PC-9 (cell line): ENCODE measurements at places on chromosomes 6 and 20. TPM values are rescaled to one million over a fixed set of nuclear protein-coding genes. Genes with fewer than 3 reads are reported as not detected.

- no peak for DNase-seq
Observed at GRCh38 chr20:56171087-56172012, 77.2 kb upstream of the MC3R start.

DNA sequence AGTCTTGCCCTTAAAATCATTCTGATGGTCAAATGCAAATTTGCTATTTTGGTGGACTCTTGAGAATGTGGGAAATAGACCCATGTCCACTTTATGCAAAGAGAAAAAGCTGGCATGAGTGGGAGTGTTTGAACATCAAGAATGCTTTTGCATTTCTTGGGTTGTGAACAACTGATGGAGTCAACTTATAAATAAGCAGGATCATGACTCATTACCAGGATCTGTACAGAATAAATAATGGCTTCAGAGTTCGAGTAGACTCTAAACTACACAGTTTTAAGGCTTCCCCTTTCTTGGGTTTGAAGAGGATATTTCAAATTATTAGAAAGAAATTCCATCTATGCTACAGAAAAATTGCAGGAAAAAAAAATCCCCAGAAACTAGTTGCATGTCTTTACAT, 195.5 kb downstream of the EYA4 start:
- no peak for DNase-seq

DNA sequence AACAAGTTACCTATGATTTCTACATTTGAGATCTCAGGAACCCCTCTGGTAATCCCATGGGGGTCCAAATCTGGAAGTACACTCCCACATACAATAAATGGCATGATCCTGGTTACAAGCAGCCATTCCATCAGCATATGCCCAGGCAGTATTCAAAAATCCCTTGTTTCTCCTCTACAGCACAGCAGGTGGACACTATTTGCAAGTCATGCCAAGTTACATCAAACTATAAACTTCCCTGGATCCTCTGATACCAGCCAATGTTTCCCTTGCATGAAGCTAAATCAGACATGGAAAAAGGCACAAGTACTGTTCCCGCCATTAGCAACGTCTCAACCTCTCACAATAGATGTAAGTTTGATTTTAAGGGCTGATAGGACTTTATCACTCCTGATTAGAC, 134.5 kb upstream of the PRSS16 start:
- no peak for DNase-seq

GRCh38 chr6:153842491-153842890, 196.5 kb upstream of the OPRM1 start:
- no peak for DNase-seq

DNA sequence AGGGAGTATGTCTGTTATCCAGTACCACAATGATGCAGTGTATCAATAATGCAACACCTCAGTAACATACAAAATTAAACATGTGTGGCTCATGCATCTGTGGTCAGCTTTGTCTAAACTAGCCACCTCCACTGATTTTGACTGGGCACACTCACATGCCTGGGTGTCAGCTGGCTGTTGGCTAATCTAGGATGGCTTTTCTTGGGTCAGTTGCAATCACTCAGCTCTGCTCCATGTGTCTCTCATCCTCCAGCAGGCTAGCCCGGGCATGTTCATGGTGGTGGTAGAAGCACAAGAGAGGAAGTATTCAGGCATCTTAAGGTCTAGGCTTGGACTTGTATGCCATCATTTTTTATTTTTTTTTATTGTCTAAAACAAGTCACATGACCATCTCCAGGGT, 59.3 kb upstream of the JAG1 start:
- no peak for DNase-seq

DNA sequence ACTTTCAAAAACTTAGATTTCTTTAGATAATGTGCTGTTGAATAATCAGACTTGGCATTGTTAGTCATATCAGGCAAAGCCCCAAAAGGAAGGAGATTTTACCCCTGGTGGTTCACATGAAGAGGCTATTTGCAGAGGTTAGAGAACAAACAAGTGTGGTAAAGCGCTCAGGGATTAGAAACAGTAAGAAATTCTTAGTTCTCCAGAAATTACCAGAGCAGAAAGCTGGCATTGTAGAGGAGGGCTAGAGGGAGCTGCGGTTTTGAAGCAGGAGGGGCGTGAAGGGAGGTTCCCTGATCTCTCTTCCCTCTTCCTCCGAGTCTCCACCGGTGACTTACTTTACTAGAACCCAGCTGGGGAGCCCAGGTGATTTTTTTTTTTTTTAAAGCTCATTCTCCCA, 10.2 kb downstream of the MYO6 start:
- no peak for DNase-seq

DNA sequence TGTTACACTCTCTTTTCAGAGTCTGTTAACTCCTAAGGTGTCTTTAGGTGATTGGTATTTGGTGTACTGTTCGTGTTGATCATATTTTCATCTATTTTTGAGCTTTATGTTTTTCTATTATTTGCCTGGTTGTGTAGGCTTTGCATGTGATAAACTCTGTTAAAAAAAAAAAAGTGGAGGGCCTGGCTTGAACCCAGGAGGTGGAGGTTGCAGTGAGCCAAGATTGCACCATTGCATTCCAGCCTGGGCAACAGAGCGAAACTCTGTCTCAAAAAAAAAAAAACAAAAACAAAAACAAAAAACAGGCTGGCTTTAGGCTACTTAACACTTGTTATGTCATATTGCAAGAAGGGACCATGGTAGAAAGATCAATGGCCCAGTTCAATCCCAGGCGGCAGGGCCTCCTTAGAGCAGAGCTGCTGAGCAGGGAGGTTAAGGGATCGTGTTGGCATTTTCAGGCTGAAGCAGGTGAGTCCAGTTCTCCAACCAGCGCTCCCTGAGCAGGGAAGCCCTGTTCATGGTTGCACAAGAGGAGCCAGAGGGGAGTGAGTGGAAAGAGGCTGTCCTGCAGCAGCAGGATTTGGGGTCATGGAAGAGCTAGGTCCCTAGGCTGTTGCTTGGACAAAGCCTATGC, 8.5 kb downstream of the PYGB start:
- no peak for DNase-seq

DNA sequence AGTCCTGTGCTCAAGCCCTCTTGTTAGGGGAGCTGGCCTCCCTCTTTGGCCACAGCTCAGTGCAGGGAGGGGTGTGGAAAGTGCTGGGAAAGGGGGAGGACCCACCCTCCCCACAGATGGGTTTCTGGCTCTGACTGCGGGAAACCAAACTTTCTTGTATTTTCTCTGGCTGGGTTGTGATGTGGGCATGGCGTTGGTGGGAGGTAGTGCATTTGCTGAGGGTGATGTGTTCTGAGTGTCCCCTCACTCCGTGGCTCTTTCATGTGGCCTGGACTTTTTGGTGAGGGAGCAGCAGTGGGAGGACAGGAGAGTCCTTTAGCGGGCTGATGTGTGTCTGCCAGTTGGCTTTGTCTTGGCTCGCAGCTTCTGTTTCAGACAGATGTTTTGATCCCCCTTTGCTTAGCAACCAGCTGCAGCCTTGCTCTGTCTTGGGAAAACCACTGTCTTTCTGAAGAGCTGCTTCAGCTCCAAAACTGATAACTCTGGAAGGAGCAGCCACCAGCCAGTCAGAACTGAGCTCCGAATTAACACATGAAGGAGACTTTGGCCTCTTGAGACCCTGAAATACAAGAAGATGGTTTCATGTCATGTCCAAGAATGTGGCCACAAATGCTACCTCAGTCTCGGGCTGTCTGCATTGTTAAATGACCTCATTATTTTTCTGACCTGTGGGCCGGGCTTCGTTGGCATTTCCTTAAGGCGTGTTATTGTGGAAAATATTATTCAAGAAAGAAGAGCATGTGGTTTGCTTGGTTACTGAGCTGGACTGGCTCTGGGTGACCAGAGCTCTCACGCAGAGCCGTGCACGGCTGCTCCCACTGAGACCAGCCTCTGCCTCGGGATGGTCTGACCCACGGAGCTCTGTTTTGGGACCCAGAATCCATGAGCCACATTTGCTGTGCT, 21.5 kb downstream of the SYNJ2 start:
- peak; percentile 59 for DNase-seq

- no peak for DNase-seq
Observed at GRCh38 chr6:44257753-44258324, 511 bp upstream of the SLC35B2 start.

HS3ST5 gene
- total RNA-seq = 0.09 and 0.30 TPM in 2 replicates

VEGFA gene
- total RNA-seq = 112 and 117 TPM in 2 replicates

EPPIN gene
- not detected in 2 replicates for total RNA-seq

STX7 gene
- 33.3 and 40.7 TPM in 2 replicates for total RNA-seq

ISM1 gene
- total RNA-seq = not detected in 2 replicates

AVP gene
- not detected in 2 replicates for total RNA-seq

SLC17A2 gene
- not detected in 2 replicates for total RNA-seq

POPDC3 gene
- 14.8 and 24.2 TPM in 2 replicates for total RNA-seq

SERINC3 gene
- total RNA-seq = 76.0 and 110 TPM in 2 replicates
